NCI-H1694 (cell line): ENCODE measurements at places on chromosomes 2 and 18.

GRCh38 chr18:60050821-60051220 is 151.0 kb downstream of the PMAIP1 start:
- no peak for DNase-seq

- no peak for DNase-seq
Observed at GRCh38 chr2:191255756-191256312, 10.6 kb downstream of the MYO1B start.

DNA sequence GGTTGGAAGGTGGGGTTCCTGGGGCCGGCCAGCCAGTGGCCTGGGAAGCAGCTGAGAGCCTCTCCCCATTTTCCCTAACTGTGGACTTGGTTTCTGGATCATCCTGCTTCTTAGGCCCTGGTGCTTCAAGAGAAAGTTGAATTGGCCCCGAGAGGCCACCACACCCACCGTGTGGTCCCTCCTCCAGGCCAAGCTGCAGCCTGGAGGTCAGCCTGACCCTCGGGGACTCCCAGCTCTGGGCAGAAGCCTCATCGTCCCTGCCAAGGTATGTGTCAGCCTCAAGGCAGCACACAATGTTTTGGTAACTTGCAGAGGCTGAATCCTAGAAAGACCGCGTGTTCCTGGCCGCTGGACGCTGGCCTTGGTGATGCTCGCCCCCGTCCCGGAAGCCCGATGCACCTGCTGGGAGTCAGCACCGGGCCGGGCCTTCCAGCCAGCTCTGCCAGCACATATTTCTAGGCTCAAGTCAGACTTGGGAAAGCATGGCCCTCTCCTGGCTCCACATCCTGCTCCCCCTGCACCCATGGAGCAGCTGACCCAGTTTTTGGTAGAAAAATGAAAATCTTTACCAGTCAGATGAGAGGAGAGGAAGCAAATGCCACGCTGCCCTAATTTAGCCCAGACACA is 72.6 kb downstream of the ACTR2 start:
- no peak for DNase-seq

- DNase-seq: no peak
Observed at GRCh38 chr18:34258176-34258575, 33.5 kb upstream of the NOL4 start.

- no peak for DNase-seq
Observed at GRCh38 chr18:26981360-26982082, 116.0 kb upstream of the AQP4 start.

GRCh38 chr2:232632904-232633412 is 446 bp upstream of the EFHD1 start:
- DNase-seq: peak; percentile 19

- DNase-seq: no peak
Observed at GRCh38 chr18:1663879-1664705, 759.4 kb downstream of the ADCYAP1 start.

DNA sequence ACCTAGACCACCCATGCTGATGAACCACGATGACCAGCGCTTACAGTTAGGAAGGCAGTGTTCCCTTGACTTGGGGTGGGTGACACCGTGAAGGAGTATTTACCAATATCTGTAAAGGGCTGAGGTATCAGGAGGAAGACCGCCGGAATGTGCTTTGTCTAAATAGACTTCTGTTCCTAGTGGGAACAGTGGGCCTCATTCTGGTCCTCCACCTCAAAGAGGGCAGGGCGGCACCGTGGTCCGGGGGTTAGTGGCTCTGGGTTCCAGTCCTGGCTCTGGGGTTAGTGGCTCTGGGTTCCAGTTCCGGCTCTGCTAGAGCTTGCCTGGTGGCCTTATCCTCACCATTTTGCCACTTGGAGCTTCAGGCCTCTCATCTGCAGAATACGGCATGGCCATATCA is 91.6 kb upstream of the SMAD2 start:
- no peak for DNase-seq
